ENCODE measurements at places on chromosomes 12 and 14.

DNA sequence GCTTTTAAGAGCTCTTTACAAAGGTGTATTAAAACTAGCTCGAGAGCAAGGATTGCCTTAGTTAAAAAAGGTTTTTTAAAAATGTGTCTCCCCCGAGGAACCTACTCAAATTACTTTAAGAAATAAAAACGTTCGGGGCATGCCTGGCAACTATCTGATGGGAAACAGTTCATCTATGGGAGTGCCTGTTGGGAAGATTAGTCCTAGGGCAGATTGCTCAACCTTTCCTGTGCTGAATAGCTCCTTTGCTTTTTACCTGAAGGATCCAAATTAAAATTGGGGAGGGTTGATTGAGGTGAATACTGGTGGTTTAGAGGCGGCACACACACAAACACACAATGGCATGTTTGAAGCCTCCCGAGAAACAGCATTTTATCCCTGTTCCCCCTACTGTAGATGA, 541.4 kb upstream of the ATP2B1 start:
- peak; percentile 41 for DNase-seq

DNA sequence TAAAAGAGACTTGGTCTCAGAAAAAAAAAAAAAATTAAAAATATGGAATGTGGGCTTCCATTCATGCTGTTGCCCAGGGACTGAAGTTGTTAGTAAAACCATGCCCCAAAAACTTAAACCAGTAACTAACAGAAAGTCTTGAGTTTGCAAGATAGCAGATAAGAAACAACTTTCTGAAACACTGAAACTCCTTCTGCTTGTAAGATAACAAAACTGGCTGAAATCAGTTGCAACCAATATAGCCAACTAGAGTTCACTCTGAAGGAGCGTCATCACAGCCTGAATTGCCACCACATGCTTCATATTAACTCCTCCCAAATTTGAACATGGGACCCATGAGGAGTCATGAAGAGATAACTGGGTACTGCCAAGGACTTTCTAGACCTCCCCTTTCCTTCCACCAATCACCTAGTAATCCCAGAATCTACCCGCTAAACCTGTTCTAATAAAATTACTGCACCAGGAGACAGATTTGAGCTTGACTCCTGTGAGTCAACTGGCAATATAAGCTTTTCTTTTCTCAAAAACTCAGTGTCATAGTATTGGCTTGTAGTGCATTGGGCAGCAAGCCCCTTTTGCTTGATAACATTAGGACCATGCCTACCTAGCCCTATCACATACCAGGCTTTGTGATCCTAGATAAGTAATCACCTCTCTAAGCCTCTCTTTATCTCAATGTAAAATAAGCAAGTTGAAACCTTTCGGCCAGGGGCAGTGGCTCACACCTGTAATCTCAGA, 53.6 kb downstream of the R3HDM2 start:
- DNase-seq, result no peak

- DNase-seq, result no peak
These were observed 2.3 kb downstream of the KIF26A start for GRCh38 chr14:104140463-104141331.

- no peak for DNase-seq
These were observed 29.1 kb downstream of the PIK3C2G start for GRCh38 chr12:18290386-18290785.

DNA sequence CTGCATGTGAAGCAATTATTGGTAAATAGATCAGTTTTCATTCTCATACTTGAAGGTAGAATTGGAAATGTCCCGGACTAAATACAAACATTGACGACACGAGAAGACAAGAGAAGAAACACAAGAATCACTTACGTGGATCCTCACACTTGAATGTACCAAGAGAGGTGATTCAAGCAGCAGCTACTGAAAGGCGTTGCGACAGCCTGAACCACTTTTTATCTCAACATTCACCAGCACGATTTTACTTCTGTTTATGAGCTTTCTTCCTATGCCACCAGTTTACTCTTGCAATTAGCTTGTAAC, 3.6 kb upstream of the FZD10 start:
- no peak for DNase-seq

GRCh38 chr14:31965071-31965734, 111.9 kb upstream of the ARHGAP5 start:
- DNase-seq, result no peak

- DNase-seq, result no peak
These were observed 22.0 kb upstream of the TMED10 start for GRCh38 chr14:75198291-75198933.

GRCh38 chr14:26377150-26377549, 220.7 kb downstream of the NOVA1 start:
- DNase-seq, result no peak

- no peak for DNase-seq
These were observed 57.6 kb downstream of the EMP1 start for GRCh38 chr12:13253966-13254760.

DNA sequence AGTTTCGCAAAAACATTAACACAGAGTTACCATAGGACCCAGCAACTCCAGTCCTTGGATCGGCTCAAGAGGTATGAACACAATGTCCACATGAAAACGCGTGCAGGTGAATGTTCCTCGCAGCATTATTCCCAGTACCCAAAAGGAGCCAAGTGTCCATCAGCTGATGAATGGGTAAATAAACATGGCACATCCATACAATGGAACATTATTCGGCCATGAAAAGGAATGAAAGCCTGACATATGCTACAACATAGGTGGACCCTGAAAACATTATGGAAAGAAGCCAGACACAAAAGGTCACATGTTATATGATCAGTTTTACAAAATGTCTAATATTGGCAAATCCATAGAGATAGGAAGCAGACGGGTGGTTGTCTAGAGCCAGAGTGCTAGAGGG, 9.1 kb downstream of the RILPL1 start:
- DNase-seq, result no peak

DNA sequence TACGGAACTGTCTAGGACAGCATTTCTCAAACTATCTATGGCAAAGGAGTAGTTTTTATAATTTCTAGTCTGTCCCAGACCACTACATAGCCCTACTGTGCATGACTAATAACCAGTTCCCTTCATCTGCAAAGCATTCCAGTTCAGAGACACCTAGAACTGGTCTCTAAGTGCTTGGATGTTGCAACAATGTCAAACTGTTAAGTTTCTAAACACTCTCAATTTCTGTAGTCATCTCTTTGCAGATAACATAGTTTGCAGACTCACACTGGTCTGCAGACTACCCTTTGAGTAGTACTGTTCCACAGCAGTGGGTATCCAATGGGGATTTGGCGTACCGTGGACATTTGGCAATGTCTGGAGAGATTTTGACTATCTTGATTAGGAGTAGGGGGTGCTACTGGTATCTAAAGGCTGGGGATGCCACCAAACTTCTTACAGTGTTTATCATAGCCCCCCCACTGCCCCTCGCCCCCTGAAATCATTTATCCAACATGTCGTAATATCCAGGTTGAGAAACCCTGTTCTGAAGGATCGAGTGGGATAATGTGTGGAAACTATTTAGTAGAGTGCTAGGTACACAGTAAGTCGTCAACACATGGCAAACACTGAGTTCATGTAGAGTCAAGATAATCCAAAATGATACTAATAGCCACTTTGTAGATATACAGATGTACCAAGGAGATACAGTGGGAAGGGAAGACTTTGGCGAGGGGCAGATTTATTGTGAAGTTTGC, 1.7 kb downstream of the C12orf76 start:
- DNase-seq, result no peak

- DNase-seq, result peak; percentile 59
These were observed 133.6 kb downstream of the MED13L start for GRCh38 chr12:116143909-116144308.

- DNase-seq, result no peak
These were observed 27.4 kb upstream of the A2M start for GRCh38 chr12:9143137-9143536.

GRCh38 chr12:131281016-131281415, 327.3 kb downstream of the ADGRD1 start:
- DNase-seq, result no peak

- DNase-seq, result no peak
These were observed 97.5 kb upstream of the NEDD1 start for GRCh38 chr12:96809522-96809921.

- no peak for DNase-seq
These were observed 51.7 kb upstream of the MYF6 start for GRCh38 chr12:80655751-80656150.

Data from NCI-H226 (cell line).